ENCODE measurements at places on chromosomes 7 and 10.
A peak's percentile ranks its signal among the peaks of the same experiment; 100 is the strongest.

GRCh38 chr10:110376021-110376766 lies 71.5 kb upstream of the SMNDC1 start:
- no peak for DNase-seq

DNA sequence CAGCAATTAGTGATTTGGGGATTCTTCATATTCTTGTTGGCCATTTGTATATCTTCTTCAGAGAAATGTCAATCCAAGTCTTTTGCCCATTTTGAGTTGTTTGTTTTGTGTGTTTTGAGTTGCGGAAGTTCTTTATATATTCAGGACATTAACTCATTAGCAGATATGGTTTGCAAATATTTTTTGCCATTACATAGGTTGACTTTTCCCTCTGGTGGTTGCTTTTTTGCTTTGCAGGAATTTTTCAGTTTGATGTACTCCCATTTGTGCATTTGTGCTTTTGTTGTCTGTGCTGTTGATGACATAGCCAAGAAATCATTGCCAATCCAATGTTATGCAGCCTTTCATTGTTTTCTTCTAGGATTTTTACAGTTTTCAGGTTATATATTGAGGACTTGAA lies 63.6 kb upstream of the DNAJC1 start:
- no peak for DNase-seq

- no peak for DNase-seq
These were observed 10.3 kb downstream of the EPHB6 start for GRCh38 chr7:142864980-142865747.

- DNase-seq = no peak
These were observed 17.3 kb downstream of the PIP4K2A start for GRCh38 chr10:22697101-22697500.

DNA sequence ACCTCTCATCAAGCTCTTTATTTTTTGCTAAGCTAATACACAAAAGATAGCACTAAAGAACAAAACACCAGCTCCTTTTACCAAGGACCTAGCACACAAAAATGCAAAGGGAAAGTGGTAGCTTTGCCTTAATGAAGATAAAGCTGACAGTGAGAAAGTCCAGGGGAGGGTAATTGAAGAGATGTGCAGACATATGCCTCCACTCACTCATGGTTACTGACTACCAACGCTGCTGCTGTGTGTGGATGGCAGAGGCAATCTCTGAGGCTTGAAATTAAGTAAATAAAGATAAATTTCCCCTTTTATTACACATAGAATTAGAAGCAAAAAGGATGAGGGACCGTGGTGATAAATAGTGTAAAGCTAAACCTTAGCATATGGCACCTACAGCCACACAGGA lies 87.0 kb downstream of the HGF start:
- DNase-seq = no peak

- DNase-seq = peak; percentile 17
These were observed 381.6 kb downstream of the TYW1 start for GRCh38 chr7:67377939-67378862.

DNA sequence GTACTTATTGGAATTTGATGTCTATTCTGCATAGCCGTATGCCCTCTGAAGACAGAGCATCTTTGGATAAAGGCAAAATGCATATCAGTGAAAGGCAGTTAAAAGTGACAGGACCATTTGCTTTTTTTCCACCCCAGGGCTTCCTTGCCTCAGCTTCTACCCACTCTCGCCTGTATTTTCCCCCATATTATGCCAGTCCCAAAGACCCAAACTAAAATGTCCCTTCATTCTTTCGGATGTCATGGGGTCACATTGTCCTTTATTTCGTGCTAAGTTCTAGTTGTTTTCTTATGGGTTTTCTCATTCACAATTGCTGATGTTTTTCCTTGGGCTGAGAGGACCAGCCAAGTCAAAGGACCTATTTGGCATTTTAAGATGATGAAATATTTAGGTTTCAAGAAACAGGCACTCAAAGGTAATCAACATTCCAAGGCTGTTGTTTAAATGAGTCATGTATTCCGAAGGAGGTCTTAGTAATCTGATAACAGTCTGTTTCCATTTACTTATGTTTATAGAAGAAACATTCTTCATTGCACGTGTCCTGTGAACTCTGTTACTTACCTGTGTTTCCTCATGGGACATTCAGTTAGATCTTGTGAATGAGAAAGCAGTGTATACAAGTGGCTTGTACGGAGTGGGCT lies 74.1 kb downstream of the DNAH11 start:
- DNase-seq = no peak

GRCh38 chr10:37721100-37721499 lies 136.3 kb downstream of the ZNF248 start:
- no peak for DNase-seq

DNA sequence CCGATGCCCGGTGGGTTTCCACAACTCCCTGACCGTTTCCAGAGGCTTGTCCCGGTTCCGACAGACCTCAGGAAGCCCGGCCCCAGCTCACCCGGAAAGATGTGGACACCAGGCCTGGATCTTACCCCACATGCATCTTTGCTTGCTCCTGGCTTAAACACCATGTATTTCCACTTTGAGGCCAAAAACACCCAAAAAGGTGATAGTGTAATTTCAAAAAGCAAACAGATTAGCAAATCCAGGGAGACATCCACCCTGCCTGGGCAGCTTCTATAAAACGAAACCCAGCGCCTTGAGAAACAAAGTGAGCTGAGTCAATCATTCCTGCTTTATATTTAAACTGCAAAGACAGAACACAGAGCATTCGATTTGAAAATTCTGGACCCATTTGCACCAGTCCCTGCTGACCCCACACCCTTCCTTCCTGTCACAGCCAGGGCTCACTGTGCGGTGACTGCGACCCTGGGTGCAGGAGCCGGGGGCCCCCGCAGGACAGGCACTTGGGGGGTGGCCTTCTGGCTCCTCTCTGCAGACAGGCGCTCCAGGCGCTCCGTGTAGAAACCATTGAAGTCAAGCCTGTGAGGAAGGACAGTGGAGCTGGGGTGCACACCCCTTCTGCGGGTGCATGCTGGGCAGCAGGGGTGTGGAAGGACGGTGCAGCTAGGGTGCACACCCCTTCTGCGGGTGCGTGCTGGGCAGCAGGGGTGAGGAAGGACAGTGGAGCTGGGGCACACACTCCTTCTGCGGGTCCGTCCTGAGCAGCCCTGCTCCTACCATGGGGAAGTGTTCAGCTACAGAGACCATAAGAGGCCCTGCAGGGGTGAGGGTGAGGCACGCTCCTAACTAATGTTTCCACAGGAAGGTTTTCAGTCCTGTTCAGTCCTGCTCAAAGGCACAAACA lies 2.9 kb upstream of the ADAM8 start:
- no peak for DNase-seq

DNA sequence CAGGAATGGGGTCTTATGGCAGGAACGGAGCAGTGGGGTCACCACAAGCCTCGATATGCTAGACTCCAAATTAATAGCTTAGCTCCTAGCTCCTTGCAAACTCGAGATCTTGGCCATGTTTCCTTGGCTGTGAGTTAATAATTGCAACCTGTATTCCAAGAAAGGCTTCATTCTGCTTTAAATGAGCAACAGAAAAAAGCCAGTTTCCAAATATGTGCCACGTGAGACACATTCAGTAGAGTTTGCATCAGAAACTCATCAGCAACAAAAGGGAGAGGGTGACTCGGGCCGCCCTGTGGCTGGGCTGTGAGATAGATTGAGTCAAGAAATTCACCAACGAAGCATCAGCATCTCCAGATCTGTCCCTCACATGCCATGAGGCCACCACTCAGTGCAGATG lies 112.0 kb downstream of the NPTX2 start:
- no peak for DNase-seq
